IMR-90 (cell line): ENCODE measurements at places on chromosomes 7 and 10. TPM values are rescaled to one million over a fixed set of nuclear protein-coding genes. Genes with fewer than 3 reads are reported as not detected.

DNA sequence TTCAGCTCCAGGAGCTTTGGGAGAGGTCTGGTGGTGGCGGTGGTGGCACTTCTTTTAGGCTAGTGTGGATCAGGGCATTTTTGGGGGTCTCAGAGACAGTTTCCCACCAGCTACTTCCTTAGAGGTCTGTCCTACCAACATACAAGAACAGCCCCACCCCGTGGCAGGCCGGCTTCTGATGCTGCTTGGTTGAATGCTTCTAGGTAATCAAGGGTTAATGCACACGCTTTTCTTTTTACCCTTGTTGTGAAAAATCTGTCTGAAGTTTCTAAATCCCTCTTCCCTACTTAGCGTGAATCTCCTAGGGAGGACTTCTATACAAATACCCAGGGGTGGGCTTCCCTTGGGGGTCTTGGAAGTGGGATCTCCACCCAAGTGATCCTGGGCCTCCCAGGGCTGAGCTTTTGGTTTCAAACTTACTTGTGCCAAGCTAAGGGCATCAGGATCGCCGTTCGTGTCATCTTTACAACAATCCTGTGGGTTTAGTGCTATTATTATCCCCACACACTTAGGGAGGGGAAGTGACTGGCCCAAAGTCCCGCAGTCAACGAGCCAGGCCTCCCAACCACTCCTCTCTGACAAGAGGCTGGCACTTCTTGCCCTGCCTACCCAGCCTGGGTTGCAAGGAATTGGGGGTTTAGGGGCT, 1.7 kb downstream of the SH2B2 start:
- DNase-seq: no peak

DNA sequence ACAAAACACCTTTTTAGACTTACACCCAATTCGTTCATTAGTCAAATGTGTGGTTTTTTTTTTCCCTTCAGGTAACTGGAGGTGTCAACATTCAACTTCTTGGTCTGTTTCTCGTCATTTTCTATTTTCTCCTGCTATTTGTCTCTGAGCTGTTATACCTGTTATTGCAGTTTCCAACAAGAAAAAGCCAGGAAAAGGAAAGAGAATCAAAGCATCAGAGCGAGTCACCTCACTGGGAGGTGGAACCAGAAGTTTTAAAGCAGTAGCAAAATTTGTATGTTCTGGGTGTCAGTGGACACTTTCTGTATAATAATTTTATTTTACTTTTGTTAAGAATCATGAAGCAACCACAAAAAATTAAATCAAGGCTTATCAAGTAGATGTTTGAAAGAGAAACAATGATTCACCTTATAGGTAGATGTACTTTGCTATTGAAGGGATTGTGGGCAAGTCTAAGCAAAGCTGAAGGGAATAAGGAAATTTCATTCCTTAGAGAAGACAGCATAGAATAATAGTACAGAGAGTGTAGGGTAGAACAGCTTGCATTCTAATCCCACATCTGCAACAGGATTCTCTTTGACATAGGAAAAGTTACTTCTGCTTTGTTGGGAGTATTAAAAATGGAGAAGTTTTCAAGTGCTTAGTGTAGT, 675.8 kb downstream of the PCDH15 start:
- DNase-seq: no peak

DNA sequence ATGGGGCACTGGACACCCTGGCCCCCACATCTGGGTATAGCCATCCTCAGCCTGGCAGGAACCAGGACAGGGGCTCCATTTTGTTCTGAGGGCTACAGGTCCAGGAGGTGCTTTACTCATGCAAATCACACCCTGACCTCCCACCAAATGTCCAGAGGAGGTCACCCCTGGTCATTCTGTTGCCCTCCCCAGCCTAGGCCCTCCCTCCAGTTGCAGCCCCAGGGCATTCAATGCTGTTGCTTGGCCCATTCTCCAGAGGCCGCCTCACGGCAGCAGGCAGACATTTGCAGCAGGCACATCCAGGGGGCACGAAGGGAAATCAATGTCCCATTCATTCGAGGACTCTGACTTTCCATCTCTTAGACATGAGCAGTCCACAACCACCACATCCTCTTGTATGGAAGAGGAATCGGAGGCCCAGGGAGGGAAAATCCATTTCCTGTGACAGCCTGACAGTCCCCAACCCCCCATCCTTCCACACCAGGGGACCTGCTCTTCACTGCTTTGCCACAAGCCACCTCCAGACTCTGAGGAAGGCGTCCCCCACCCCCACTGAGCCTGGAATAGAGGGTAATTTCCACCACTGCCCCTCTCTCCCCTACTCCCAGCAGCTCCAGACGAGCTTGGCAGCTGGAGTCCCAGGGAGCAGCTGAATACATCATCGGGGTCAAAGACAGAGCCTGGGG, 76.2 kb upstream of the UNC5B start:
- no peak for DNase-seq

DNA sequence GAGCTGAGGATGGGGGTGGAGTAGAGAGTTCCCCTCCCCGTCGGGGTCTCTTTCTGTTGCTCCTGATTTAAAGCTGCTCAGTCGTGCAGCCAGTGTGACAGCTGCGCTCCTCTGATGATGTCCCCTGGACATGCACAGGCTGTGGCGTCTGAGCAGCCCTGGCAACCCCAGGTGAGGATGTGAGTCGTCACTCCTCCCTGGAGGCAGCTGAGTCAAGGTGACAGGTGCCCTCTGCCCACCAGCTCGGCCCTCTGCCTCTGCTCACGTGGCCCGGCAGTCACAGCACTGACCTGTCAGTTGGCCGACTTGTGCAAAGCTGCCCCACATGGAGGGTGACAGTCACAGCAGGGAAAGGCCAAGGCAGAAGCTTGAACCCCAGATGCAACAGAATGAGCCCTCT, 33.9 kb downstream of the ANXA8 start:
- DNase-seq: no peak

GRCh38 chr10:62779487-62780248, 24.9 kb upstream of the ADO start:
- DNase-seq: peak; percentile 4

DNA sequence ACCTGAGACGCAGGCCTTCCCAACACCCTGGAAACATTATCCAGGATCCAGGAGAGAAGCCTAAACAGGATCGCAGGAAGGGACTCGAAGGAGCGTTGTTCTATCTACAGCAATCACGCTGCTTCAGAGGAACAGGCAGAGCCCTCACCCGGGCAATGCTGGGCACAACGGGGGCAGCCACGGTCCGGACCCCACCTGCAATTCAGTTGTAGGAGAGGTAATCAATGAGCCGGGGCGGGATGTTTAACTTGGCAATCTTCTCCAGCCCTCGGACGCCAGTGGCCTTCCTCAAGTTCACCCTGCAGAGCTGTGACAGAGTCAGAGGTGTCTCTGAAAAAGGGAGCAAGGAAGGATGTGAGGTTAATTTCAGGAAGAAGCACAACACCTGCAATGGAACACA, 25.9 kb downstream of the ASB13 start:
- no peak for DNase-seq

SFMBT2 gene
- 1.1 and 1.3 TPM in 2 replicates for total RNA-seq

- DNase-seq: no peak
Observed at GRCh38 chr10:132375116-132375794, 21.7 kb upstream of the PWWP2B start.

GRCh38 chr7:8084836-8085235, 116.2 kb downstream of the GLCCI1 start:
- no peak for DNase-seq

C10orf67 gene
- 0.18 and 0.28 TPM in 2 replicates for total RNA-seq

CREM gene
- total RNA-seq: 40.5 and 48.0 TPM in 2 replicates

DNA sequence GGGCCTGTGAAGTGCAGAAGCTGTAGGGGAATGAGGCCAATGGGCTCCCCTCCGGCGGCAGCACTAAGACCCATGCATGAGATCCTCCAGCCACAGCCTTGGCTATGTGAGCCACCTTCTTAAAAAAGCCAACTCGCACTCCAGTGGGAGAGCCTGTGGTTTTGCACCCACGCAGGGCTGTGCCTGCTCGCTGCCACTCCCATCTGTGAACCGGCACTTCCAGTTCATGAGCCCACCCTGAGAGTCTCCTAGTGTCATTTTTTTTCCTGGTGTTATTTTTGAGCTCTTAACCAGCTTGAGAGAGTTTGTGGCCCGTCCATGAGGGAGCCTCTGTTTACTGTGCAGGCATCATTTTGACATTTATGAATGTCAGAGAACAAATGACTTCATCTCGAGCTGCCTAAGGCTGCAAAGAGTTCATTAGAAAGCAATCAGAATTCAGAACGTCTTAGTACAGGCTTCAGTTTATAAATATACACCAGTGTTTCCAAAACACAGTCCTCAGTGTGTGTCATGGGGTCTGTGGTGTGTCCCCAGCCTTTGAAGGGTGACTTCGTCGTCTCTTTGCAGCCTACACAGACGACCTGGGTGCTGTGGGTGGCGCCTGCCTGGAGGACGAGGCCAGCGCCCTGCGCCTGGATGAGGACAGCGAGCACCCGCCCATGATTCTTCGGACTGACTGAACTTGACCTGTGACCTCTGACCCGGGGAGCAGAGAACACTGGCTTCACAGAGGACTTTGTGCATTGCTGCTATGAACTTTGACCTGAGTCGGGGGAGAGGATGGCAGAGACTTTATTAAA, 40.4 kb downstream of the WIPI2 start:
- no peak for DNase-seq

AKR1D1 gene
- not detected in 2 replicates for total RNA-seq

CYP2C19 gene
- not detected in 2 replicates for total RNA-seq

GRCh38 chr10:75352650-75353049, 48.9 kb downstream of the ZNF503 start:
- peak; percentile 41 for DNase-seq

- DNase-seq: no peak
Observed at GRCh38 chr7:69859342-69859741, 261.1 kb downstream of the AUTS2 start.

- DNase-seq: no peak
Observed at GRCh38 chr10:63683686-63684085, 162.5 kb downstream of the REEP3 start.

PLPP4 gene
- 0.18 and 0.28 TPM in 2 replicates for total RNA-seq

DNA sequence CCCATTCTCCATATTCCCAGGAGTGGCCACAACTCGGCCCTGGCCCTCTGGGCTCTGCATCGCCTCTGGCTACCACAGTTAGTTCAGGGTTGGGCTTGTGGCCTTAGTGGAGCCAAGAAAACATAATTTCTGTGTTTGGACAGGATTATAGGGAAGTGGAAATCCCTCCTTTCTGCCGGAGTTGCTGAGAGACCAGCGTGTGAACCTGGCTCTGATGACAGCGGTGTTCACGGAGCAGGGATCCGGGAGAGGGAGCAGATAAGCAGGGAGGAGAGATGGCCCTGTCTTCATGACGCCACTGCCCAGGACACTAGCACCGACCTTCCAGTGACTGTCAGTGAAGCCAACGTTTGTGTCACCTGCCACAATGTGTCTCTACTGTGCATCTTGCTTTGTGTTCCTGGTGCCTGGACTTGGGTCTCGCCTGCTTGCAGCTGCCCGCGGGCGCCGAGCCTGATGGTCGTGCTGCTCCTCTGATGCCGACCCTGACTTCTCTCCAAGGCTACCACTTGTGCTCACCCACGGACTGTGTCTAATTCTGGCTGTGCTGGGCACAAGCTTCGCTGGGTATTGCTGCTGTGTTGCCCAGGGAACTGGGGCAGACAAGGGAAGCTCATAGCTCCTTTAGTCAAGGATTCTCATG, 67.0 kb upstream of the VIPR2 start:
- no peak for DNase-seq

ZNF488 gene
- under 0.01 TPM in 2 replicates for total RNA-seq

GRCh38 chr10:69382382-69383117, 34.2 kb downstream of the TACR2 start:
- peak; percentile 95 for DNase-seq

DNA sequence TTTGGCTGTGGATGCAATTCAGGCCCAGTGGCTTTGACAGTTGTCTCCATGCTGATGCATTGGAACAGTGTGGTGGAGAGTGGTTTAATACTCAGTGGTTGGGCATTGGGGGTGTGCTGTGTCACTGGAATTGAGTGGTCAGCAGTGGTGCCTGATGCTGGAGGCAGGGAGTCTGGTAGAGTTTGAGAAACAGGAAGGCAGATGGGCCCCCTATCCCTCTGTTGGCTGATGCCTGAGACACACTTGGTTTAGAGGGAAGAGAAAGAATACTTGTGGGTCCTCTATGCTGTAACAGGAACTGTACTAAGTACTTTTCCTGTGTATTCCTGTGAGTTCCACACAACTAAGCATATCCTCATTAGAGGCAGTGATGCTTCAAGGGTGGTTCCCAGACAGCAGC, 55.4 kb downstream of the EEPD1 start:
- peak; percentile 41 for DNase-seq

- DNase-seq: no peak
Observed at GRCh38 chr7:107108793-107109371, 59.9 kb upstream of the HBP1 start.

GRCh38 chr7:8354503-8354902, 78.9 kb upstream of the NXPH1 start:
- DNase-seq: no peak

- peak; percentile 33 for DNase-seq
Observed at GRCh38 chr7:116356979-116357378, 142.6 kb upstream of the CAV2 start.

VENTX gene
- not detected in 2 replicates for total RNA-seq
